ENCODE measurements at places on chromosomes 1 and 21.

- no peak for DNase-seq
Measured at GRCh38 chr1:114620419-114620818, 39.0 kb upstream of the BCAS2 start.

DNA sequence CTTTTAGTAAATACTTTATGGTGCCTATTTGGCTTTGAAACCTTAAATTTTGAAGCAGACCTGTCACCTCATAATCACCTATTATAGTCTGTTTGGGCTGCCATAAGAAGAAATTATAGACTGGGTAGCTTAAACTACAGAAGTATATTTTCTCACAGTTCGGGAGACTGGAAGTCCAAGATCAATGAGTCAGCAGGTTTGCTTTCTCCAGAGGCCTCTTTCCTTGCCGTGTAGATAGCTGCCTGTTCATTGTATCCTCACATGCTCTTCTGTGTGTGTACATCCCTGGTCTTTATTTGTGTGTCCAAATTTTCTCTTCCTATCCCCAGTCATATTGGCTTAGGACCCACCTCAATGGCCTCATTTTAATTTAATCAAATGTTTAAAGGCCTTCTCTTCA lies 518.2 kb downstream of the ADGRL2 start:
- DNase-seq: no peak

DNA sequence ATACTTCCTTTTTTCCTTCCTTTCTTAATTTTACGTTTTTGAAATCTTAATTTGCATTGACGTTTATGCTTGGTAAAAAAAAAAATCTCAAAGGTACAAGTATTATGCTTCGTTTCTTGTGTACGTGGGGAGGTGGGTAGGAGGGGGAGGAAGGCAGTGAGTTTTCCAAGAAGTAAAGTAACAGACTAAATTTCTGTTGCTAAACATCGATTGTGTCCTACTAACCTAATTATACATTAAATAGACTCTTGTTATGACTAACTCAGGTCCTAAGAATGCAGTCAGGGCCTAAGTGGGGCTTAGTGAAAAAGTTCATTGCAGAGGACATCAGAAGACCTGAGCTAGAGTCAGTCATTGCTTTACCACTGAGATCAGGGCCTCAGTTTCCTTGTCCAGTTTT lies 17.5 kb downstream of the NEK7 start:
- DNase-seq: no peak

GRCh38 chr1:10059342-10059718 lies 26.6 kb downstream of the UBE4B start:
- no peak for DNase-seq

- no peak for DNase-seq
Measured at GRCh38 chr21:39575775-39576174, 37.0 kb upstream of the B3GALT5 start.

DNA sequence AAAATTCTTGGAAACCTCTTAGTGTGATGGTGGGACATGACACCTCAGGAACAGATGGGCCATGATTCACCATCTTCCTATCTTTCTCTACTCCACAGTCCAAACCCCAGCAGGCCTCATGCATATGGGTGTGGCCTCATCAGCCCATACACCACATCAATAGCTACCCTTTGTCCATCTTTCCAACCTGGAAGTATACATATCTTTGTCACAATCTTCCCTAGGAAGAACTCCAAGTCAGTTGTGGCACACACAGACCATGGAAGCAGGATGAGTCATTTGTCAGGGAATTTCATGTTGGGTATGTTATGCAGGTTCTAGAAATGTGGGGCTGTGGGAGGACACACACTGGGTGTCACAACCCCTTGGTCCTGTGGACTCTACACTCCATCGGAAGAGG lies 30.5 kb upstream of the CLCA4 start:
- no peak for DNase-seq

- DNase-seq: no peak
Measured at GRCh38 chr1:119676571-119677206, 28.6 kb upstream of the ZNF697 start.

DNA sequence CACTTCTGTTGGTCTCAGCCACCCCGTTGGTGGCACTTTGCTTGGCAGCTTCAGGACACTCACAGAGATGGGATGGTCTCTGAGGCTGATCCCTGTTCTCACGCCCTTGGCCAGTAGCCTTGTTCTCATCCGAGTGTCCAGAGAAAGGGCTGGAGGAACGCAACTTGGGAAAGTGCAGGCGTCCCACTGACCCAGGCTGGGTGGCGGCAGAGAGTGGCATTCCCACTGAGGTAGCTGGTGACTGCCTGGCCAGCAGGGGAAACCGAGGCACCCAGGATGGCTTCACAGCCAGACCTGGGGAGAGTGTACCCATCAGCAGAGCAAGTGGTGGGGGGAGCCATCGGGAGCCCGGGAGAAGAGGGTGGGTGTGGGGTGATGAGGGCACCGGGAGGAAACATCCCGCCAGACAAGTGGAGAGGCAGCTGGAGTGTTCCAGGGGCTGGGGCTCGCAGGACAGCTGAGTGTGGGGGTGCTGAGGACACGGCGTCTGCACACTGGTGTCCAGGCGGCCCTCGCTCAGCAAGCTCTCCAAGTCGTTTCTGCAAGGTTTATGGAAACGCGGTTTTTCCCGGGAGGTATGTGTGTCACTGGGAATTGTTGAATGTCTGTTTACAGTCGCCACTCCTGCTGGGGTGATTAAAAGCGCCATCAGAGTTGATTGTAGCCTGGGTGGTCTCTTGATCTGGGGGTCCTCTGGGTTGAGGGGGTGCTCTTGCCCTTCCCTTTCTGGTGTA lies 97.8 kb downstream of the SIK1 start:
- DNase-seq: no peak

DNA sequence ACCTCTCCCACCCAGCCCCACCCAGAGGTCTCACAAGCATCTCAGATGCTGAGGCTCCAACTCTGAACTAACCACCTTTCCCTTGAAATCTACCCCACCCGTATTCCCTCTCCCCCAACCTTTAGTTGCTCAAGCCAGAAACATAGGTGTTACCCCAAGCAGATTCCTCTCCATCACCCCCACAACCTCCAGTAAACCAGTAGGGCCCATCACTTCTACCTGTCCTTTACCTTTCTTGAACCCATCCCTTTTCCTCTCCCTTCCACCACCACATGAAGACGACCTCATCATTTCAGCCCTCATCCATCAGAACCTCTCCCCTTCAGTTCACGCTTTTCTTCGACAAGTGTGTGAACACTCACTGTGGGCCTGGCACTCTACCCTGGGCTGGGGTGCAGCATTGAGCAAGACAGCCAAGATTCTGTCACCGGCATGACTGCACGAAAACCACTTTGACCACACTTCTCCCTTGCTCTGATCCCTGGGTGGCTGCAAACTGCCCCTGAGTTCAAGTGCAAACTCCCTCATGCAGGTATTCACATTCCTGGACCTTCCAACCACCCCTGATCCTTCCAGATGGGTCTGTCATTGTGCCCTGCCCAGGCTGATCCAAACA lies 65.5 kb upstream of the LAPTM5 start:
- DNase-seq: no peak

GRCh38 chr1:94614168-94614815 lies 72.7 kb upstream of the F3 start:
- no peak for DNase-seq

DNA sequence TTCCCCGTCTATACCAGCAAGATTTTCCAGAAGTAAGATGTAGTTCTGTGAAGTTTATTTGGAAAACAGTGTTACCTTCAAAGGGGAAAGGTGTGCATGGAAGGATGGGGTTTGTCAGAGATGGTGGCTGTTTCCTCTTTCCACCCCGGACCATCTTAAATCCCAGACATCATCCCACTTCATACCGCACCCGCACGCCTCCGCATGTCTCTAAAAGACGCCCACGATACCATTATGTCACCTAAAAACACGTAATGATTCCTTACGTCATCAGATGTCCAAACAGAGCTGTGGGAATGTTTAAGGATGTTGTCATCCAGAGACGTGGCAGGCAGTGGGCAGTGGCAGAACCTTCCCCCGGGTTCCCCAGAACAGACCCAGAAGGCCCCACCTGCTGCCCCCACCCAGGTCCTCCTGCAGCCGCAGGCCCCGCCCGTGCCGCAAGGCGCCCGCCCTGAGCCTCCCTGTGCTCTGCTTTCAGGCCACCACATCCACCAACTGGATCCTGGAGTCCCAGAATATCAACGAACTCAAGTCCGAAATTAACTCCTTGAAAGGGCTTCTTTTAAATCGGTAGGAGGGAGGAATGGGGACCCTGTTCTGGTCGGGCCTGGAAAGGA lies 152.2 kb downstream of the PEX14 start:
- no peak for DNase-seq

DNA sequence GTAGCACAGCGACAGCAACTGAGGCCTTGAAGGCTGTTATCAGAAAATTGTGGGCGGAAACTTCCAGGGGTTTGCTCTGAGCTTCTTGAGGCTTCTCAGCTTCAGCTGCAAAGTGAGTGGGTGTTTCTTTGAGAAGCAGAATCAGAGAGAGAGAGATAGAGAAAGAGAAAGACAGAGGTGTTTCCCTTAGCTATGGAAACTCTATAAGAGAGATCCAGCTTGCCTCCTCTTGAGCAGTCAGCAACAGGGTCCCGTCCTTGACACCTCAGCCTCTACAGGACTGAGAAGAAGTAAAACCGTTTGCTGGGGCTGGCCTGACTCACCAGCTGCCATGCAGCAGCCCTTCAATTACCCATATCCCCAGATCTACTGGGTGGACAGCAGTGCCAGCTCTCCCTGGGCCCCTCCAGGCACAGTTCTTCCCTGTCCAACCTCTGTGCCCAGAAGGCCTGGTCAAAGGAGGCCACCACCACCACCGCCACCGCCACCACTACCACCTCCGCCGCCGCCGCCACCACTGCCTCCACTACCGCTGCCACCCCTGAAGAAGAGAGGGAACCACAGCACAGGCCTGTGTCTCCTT lies at the start of gene FASLG:
Gene FASLG, plus strand, starts transcription at position 233 of the 583 bp plus-strand sequence. Its CDS starts 99 bp downstream, at position 332.
- peak; percentile 29 for DNase-seq

GRCh38 chr1:199918196-199918769 lies 109.2 kb upstream of the NR5A2 start:
- no peak for DNase-seq

DNA sequence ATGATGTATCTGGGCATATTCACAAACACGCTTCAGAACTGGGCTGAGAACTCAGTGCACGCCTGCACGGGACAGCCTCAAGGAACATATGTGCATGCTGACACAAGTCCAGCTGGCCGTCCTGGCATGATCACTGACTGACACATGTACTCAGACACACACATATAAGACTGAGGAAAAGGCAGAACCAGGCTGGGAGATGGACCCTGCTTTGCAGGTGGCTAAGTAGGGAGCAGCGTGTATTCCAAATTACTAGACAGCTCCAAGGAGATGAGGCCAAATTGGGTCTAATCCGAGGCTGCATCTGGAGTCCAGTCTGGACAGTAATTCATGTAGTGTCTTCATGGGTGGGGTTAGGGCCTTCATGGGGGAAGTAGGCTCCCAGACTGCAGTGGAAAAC lies 41.4 kb upstream of the GJB5 start:
- no peak for DNase-seq

DNA sequence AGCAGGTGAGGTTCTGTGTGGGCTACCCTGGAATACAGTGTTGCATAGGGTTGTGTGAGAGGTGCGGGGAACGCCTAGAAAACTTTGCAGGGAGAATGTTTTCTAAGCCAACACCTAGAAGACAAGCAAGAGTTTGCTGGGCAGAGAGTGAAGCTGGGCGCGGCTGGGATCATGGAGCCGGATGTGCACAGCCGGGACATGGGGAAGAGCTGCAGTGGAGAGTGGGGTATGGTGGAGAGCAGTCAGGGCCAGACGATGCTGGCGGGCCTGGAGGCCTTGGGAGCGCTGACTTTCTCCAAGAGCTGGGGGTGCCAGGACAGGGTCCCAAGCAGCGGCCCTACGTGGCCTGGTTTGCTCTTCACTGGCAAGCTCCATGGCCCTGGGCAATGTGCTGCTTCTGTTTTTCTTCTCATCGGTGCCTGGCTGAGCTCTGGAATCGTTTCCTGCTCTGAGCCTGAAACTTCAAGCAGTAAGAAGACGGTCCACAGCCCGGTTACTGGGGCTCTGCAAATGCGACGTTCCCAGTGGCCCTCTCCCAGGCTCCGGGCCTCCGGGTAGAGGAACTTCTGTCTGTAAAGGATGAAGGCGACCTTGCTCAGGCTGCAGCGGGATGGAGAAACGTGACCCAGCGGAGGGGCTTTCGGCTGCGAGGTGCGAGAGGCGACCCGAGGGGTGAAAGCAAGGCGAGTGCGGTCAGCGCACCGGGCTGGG lies 51.9 kb upstream of the CD34 start:
- no peak for DNase-seq

GRCh38 chr1:204929487-204930154 lies 59.0 kb downstream of the NFASC start:
- no peak for DNase-seq

DNA sequence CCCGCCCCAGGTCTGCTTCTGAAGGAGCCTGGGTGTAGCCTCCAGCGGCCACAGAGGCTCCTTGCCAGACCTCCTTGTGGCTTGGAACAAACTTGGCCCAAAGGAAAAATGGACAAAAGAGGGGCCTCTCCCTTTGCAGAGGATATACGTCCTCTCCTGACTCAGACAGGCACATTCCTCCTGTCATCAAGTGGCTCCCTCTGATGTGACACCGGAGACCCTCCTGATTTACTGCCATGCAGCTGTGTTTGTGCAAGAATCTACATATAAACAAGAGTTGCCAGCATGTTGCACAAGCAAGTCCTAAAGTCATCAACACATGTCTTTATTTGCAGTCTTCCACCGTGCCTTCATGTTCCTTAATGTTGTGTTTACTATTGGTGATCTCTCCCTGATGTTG lies 54.1 kb upstream of the F3 start:
- DNase-seq: no peak

DNA sequence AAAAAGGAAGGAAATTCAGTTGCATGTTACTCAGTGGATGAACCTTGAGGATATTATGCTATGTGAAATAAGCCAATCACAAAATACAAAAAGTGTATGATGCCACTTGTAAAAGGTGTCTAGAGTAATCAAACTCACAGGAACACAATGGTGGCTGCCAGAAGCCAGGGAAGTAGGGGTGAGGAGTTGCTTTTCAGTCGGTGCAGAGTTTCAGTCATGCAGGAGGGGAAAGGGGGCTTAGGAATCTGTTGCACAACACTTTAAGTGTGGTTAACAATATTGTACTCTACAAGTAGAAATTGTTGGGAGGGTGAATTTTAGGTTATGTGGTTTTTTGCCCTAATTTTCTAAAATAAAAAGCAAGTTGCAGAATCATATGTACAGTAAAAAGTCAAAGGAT lies 184.2 kb upstream of the RAB4A start:
- DNase-seq: no peak

DNA sequence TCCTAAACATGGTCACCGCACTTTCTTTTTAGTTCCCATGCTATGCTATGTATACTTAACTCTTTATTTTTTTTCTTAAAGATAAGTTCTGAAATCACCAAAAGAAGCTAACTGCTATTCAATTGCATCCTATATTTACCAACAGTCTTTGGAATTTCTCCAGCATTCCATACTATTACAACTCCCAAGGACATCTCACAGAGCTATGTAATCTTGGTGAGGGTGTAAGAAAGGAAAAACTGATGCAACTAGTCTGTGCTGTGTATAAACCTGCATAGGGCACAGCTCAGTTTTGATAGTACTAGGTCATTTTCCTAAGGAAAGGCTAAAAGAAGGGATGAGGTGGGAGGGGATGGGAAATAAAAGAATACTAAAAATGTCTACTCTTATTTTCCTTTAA lies 78.0 kb downstream of the PTPN14 start:
- no peak for DNase-seq
